Stimulated activated CD4-positive, alpha-beta T cell treated with anti-CD3 and anti-CD28 coated beads, Interleukin-4, amount 100 ng/mL, for 24 hours (primary cell): ENCODE measurements at places on chromosomes 12 and 14.

DNA sequence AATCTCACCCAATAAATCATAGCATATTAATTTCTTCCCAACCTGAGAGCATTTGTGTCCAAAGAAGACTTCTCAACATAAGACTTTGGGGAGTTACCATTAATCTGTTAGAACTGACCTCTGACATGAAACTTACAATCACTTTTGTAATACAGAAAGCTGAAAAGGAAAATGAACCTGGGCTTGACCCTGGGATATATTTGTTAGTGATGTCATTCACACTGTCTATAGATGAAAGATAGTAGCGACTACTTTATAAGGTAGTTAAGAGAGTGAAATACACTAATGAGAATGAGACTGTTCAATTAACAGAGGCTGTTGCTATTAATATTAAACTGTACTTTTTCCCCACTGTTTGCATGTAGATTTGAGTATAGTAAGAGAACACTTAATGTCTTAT, 1334.8 kb upstream of the TMEM132C start:
- no peak for DNase-seq

GRCh38 chr12:126874427-126875026, 1392.4 kb upstream of the TMEM132C start:
- peak; percentile 62 for DNase-seq

DNA sequence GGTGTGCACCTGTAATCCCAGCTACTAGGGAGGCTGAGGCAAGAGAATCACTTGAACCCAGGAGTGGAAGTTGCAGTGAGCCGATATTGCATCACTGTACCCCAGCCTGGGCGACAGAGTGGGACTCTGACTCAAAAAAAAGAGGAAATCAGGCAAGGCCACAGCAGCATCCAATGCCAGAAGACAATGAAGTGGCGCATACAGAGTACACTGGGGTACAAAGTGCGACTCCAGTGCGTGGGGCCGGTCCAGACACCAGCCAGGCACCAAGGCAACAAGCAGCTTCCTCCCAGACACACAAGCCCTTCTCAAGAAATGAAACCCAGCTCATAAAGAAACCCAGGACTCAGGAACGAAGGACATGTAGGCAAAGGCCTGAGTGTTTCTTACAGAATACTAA, 28.2 kb downstream of the TTC7B start:
- DNase-seq = no peak

GRCh38 chr12:20656600-20656999, 38.5 kb upstream of the SLCO1C1 start:
- DNase-seq = no peak

GRCh38 chr14:101953151-101953550, 11.2 kb upstream of the DYNC1H1 start:
- no peak for DNase-seq

DNA sequence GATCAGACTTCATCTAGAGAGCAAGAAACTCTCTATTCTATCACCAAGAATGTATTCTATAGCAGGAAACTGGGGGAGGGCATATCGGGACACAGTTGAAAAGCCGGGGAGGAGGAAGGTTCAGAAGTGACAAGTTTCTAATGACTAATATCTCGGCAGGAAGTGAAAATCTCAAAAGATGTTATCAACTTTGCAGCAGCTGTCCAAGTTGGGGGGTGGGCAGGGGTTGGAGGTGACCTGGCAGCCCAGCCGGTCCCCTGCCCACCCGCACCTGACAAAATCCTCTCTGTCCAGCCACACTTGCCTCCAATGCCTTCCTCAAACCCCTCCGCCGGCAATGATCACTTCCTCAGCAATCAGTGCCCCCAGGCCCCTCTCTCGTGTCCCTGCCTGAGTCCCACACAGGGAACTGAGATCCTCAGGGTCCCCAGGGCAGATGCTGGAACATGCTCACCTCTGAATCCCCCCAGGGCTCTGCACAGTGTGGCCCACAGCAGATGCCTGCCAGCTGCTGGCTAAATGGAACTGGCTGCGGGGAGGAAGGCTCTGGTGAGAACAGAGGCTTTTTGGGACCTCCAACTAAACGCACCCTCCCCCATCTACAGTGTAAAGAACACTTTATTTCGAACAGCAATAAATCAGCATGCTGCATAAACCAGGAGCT, 43.9 kb downstream of the CCDC88C start:
- DNase-seq = peak; percentile 71

GRCh38 chr12:108430245-108430644, 84.8 kb upstream of the FICD start:
- no peak for DNase-seq

- DNase-seq = peak; percentile 58
Measured at GRCh38 chr12:113424915-113425823, 3.0 kb downstream of the SDSL start.

- DNase-seq = no peak
Measured at GRCh38 chr14:92692822-92693226, 55.6 kb downstream of the LGMN start.

- no peak for DNase-seq
Measured at GRCh38 chr12:55676707-55677106, 31.0 kb downstream of the ITGA7 start.

DNA sequence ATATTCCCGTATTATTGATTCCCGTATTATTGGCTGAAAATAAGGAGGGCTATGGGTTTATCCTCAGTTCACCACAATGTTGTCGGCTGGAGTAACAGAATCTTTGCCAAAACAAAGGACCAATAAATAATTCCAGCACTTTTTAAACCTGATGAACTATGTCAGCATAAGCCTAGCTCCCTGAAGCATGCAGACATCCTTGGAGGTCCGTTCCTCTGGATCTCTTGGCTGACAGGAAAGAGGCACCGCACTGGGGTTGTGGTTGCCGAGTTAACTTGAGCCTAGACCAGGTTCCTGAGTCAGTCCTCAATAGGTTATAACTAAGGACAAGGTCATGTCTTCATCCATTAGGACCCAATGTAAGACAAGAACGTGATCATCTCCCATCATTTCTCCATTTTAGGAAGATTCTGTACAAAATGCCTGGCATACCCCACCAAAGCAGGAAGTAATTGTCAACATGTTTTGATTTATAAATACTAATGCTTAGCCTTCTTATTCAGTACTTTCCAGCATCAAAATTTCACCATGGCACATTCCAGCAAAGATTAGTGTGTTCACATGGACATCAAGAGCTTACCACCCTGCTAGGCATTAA, 36.6 kb downstream of the NID2 start:
- DNase-seq = no peak

DNA sequence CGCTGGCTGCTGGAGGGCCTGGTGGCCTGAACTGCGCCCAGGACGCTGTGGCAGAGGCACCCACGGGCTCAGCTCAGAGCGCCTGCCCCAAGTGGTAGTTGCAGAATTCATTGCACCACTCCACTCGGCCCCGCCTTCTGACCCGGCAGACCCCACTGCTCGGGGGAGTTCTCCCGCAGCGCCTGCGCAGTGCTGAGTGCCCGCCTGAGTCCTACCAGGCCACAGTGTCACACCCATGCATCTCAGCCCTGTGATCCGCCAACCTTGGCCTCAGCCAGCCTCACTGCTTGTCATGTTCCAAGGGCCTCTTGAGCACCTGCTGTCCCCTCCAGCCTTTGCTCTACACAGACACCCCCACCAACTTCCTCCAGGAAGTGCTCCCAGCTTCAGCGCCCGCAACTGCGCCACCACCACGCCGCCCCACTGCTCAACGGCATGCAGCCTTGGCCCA, 12.2 kb downstream of the DEGS2 start:
- DNase-seq = peak; percentile 61

- DNase-seq = no peak
Measured at GRCh38 chr12:112852810-112853209, 54.0 kb upstream of the OAS1 start.

GRCh38 chr12:72277415-72277814, 5.2 kb downstream of the TRHDE start:
- no peak for DNase-seq

DNA sequence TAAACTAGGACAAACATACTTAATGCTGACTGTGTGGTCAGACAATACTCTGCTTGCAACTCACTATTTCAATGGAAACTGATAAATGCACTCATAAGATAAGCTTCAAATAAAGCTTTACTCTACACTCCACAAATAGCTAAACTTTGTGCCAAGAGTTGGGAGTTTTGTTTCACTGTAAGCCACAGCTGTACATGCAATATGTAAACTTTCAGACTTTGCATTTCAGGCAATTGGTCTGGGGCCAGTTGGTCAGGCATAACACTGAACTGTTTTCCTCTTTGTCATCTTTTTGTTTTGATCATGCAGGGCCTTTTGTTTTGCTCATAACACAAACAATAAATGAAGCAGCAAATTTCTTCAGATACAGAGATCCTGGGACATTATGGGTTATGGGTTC, 426.2 kb downstream of the IPO8 start:
- DNase-seq = no peak

DNA sequence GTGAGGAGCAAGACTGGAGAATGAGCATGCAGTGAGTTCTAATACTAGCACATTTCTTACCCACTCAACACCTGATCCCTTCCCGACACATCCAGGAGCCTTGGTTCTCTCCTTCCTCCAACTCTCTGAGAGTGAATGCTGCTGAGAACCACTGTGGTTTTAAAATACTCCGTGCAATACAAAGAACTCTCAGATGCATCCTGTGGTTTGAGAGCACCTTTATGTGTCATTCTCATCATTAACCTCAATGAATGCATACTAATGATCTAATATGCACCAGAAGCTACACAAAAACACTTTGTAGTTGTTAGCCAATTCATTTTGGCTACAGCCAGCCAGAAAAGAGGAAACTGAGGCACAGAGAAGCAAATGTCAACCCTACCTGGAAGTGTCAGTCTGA, 87.6 kb downstream of the GALNT8 start:
- no peak for DNase-seq

GRCh38 chr12:21054334-21054733, 76.7 kb upstream of the SLCO1B1 start:
- DNase-seq = no peak

GRCh38 chr12:94435511-94435927, 24.1 kb downstream of the CEP83 start:
- DNase-seq = no peak

DNA sequence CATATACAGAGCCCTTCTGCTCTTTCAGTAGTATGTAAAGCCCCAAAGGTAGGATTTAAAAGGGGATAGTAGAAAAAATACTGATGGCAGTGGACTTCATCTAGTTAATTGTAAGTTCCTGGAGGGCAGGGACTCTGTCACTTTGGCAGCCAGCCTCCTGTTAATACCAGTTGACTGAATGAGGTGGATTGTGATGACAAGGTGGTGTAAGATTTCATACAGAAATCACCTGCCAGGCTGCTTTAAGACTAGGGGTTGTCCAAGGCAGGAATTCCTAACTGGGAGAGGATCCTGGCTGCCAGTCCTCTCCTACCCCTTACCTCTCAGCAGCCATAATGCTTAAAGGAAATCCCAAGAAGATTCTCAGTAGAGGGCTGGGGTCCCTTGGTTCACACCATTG, 7.3 kb downstream of the DYRK2 start:
- no peak for DNase-seq

DNA sequence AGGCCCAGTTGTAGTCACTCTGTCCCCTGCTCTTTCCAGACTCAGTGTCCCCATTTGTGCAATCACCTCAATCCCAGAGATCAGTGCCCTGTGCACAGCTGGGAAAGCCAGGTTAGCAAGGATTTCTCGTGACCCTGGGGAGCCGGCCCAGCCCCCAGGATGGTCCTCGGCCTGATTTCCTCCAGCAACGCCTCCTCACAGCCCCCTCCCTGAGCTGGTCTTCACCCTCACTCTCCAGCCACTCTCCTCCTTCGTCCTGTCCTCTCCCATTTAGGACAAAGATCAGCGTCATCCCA, 194.8 kb upstream of the C14orf180 start:
- no peak for DNase-seq

DNA sequence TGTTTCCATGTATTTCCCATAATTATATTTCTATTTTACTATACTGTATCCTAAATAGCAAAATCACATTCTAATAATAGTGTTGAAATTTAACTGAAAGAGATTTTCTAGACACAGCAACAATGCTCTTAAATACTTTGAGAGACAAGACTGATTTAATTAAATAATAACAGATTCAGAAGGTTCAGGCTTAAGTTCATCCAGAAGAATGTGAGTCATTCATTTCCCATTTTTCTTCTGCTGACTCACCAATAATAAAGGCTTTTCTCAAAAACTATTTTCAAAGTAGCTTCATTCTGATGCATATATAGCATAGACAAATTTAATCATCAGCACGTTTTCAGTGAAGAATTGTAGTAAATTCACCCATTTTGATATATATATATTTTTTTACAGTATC, 481.4 kb downstream of the MDGA2 start:
- DNase-seq = no peak

GRCh38 chr14:54975856-54976255, 51.0 kb downstream of the WDHD1 start:
- DNase-seq = no peak

DNA sequence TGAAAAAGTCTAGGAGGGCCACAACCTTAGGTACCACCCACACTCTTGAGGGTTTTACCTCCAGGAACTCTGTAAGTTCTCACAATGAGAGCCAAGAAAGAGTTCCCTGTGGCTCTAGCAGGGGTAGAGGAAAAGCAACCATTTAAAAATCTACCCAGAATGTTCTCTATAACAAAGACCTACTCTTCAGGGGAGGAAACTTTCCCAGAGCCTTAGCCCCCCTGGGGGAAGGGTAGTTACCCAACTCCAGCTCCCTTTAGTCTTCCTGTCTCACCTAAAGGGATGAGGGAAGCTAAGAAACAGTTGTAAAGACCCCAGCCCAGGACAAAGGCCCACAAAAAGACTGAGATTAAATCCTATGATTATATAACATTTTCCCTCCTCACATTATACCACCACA, 46.2 kb upstream of the JDP2 start:
- DNase-seq = no peak

- DNase-seq = no peak
Measured at GRCh38 chr12:76143343-76144244, 59.1 kb upstream of the NAP1L1 start.

DNA sequence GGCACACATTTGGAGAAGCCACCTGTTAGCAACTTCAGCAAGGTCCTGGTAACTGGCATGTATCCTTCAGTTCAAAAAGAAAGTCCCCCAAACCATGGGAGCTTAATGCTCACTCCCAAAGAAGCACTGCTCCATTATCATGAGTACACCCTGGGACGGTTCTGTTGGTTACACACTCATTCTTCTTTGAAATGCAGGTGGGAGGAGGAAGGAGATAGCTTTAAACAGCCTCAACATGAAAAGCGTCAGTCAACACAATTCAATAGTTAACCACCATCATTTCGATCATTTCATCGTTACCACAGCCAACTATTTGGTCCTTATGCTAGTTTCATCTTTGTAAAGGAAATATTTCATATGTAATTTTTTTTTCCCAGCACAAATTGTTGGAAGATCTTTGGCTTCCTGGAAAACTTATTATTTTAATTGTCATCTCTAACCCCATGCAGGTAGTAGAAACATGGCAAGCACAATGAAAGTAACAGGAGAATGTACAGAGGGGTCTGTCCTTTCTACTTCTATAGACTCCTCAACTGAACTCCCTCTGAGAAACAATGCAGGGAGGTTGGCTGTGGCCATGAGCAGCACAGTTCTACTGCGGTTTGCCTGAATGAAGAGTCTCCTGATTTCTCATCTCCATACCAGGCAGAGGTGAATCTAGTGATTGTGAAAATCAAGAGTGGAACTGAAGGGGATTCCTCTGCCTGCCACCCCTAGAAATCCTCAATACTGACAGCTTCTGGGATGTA, 196.4 kb upstream of the FOXN3 start:
- DNase-seq = peak; percentile 42
